ENCODE measurements at places on chromosomes 12 and 14.
A peak's percentile ranks its signal among the peaks of the same experiment; 100 is the strongest.

GRCh38 chr12:100826323-100826722 lies 31.7 kb downstream of the ANO4 start:
- peak; percentile 15 for DNase-seq

- no peak for DNase-seq
These were observed 129.9 kb upstream of the FRMD6 start for GRCh38 chr14:51521764-51522163.

GRCh38 chr12:50242751-50243191 lies 40.5 kb downstream of the LIMA1 start:
- no peak for DNase-seq

GRCh38 chr14:70776197-70776596 lies 33.1 kb downstream of the MAP3K9 start:
- DNase-seq = no peak

DNA sequence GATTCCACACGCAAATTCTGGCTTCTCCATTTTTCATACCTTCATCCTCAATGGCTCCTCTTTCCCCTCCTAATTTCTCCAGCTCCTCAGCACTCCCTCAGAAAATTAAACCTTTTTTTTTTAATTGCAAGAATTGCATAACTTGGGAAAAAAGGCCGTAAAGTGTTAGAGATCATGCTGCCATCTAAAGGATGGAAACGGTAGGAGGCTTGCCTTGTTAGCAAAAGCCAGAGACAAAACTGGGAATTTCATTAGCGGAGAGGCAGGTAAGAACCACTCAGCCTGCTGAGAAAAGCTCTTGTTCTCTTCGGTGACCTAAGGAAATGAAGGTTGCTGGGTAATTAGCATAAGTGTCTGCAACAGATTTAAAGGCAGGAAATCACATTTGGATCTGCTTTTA lies 204.3 kb downstream of the AEBP2 start:
- no peak for DNase-seq

DNA sequence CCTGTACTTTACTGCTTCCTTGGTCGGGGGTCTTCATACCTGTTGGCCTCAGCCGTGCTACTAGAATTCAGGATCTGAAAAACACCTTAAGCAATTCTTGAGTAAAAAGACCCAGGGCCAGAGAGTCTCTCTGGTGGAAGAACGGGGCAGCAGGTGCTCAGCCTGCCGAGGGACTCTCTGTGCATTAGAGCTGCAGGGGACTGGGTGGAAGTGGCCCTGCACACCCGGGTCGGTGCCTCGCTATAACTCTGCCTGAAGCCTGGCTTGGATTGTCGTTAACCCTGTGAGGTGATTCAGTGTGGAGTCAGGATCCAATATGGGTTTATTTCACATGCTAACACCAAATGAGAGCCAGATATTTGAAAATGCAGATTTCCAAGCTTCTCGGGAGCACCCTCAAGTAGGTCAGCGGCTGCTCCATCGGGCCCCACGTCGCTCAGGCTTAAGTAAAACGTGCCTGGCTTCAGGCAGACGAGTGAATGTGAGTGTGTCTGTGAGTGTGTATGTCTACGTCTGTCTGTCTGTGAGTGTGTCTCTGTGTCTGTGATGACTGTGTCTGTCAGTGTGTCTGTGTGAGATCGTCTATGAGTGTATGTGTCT lies 35.1 kb upstream of the C14orf180 start:
- DNase-seq = no peak

- no peak for DNase-seq
These were observed 7.4 kb upstream of the EPS8 start for GRCh38 chr12:15796493-15797141.

GRCh38 chr12:6452245-6452943 lies 552 bp downstream of the TAPBPL start:
- DNase-seq = peak; percentile 54

DNA sequence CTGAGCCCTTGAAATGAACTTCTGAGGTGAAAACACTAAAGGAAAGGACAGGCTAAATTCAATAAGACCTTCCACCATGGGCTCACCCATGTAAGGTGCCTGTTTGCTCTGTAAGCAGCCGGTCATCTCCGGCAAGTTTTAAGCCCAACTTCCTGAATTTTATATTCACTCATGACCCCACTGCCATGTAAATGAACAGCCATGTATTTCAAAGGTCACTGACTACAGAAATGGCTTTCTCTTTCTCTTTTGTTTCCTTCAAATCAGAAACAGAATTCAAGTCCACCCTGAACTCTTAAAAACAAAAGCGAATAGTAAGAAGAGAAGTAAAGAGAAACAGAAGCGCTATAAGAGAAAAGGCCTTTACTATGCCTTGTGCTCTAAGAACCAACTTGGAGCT lies 61.7 kb upstream of the OVCH1 start:
- no peak for DNase-seq

- DNase-seq = no peak
These were observed 230.2 kb downstream of the EPS8 start for GRCh38 chr12:15558915-15559528.

- no peak for DNase-seq
These were observed 5.3 kb downstream of the USP15 start for GRCh38 chr12:62265511-62265910.

DNA sequence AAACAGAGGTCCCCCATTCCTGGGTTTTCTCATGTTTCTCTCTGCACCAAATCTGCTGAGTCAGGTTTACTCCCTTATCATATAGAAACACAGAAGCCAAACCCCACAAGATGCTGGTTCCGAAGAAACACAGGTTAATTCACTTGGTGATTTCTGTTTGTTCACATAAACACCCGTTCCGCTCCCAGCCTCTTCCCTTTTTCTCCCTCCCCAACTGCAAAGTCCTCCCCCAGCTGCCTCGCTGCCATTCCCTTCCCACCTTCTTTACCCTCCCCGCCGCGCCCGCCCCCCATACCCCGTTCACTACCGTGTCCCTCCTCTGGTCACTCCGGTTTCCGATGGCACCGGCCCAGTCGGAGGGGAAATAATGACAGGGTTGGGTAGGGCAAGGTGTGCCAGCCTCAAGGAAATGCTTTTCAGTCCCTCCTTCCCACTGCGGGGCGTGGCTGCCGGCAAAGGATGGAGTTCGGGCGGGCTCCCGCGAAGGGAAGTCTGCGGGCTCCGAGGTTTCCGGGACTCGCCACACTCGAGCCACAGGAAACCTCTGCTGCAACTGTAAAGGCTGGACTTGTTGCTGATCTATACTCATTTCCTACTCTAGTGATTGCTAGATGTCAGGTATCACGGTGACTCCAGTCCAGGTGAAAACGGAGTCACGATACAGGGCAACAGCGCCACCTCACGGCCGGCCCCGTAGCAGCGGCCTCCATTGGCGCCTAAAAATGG lies at the start of gene STYK1:
STYK1 (minus strand) TSS at position 394 of the 726 bp plus-strand sequence. CDS start 39,434 bp downstream, outside the sequence.
- DNase-seq = peak; percentile 80

DNA sequence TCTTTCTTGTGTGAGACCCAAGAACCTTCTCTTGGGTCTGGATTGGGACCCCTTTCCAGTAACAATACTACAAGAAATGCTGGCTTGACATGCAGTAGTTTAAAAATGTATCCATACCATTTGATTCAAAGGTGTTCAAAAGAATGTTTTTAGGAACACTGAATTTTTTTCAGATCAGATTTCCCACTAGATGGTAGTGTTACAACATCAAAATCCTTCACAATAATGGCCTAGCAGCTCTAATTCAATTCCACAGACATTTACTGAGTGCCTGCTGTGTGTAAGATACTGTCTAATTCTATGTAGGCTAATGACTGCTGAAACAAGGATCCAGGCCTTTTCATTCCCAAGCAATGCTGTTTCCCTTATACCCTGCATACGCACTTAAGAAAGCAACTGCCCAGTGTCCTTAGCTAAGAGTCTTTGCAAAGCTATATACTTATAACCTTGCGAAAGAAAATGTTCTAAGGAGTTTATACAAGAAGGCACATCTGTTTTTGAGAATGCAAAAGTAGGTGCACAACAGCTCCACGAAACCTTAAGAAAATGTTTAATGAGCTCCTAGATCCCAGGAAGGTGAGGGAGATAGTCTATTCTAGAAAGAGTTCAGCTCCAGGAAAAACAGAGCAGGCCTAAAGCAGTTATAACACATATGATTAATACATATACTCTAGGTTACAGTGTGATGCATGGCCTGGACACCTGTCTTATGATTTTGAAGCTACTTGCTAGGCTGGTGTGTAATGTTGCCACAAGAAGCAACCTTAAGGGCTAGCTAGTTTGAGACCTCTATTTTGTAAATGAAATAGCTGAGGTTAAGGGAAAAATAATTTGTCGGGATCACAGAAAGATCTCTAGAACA lies 50.9 kb upstream of the PKP2 start:
- DNase-seq = no peak

- peak; percentile 93 for DNase-seq
These were observed 2.8 kb downstream of the GLI1 start for GRCh38 chr12:57462251-57462911.

GRCh38 chr12:57044889-57045288 lies 5.0 kb downstream of the MYO1A start:
- DNase-seq = no peak

- no peak for DNase-seq
These were observed 83.6 kb downstream of the ANKS1B start for GRCh38 chr12:99901181-99901580.

DNA sequence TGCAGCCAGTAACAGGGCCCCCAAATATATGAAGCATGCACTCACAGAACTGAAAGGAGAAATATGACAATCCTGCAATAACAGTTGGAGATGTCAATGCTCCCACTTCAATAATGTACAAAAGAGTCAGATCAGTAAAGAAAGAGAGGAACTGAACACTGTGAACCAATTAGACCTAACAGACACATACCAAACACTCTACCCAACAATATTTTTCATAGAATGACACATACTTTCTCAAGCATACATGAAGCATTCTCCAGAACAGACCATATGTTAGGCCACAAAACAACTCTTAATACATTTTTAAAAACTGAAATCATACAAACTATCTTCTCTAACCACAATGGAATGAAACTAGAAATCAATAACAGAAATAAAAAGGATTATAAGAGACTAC lies 80.2 kb downstream of the ELK3 start:
- no peak for DNase-seq

DNA sequence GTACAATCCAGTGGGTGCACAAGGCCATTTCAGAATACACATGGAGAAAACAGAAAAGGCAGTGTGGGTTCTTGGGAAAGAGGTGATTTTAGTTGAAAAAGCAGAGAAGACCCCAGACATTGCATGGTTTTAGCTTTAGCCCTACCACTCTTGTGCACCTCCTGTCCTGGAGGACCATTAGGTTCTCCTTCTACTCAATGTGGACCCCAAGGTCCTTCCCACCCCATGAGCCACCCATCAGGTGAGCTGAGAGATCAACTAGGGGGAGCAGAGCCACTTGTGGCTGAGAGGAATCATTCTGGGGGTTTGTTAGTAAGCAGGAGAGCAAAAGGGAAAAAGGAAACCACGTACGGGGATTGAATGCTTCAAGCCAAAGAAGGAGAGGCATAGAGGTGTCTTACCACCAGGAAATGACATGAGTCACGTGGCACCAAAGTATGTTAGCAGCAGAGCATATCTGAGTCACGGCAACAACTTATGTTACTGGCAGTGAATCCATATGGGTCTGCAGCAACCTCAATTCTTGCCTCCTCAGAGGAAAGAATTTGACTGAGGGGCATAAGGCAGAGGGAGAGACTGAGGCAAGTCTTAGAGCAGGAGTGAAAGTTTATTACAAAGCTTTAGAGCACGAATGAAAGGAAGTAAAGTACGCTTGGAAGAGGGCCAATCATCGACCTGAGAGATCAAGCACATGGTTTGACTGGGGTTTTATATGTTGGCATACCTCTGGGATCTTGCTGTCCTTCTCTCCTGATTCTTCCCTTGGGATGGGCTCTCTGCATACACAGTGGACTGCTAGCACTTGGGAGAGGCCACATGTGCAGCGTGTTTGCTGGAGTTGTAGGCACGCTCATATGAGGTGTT lies 73.9 kb downstream of the HSD17B6 start:
- DNase-seq = peak; percentile 17

Data from stimulated activated naive CD8-positive, alpha-beta T cell treated with anti-CD3 and anti-CD28 coated beads, Interleukin-15, Interleukin-2, amounts not matched to agents 100 U/mL and 50 U/mL, for 24 hours (primary cell).